NCI-H226 (cell line): ENCODE measurements at places on chromosomes 5 and 9.
A peak's percentile ranks its signal among the peaks of the same experiment; 100 is the strongest.

DNA sequence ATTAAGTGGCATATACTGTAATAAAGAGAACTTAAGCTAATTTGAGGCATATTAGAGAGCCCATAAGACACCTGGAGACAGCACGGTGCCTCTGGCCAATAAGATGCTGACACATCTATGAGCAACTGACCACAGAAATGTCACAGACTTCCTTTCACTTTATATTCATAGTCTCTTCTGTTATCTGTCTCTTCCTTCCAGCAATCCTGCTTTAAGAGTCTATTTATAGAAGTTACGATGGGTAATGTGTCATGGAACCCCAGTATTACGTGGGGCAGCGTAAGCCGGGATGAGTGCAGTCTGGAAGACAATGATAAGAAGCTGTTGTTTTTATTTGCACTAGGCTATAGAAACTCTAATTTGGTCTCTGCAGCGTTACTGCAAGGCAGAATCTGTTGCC is 136.8 kb downstream of the CFAP90 start:
- no peak for DNase-seq

DNA sequence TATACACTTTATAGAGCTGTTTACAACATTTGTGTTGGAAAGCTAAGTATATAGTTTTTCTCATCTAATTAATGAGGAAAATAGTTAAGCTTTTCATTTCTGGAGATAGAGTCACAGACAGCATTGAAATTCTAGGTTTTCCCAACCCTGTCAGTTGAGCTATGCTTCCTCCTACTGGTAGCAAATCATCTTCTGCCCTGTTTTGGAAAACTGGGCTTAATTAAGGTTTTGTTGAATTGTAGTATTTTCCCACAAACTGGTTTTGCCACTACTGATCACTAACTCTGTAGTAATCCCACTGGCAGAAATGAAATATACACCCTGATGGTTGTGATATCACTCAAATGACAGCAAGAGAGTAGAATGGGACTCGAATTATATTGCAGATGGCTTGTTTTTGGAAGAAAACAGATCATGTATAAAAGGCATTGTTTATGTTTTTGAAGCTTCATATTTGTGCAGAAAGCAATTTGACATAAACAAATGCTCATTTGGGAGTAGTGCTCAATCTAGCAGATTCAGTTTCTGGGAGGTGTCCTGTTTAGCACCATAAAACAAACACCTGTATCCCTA is 46.6 kb downstream of the CD180 start:
- no peak for DNase-seq

- no peak for DNase-seq
These were observed 137.8 kb downstream of the KCNIP1 start for GRCh38 chr5:170641589-170642031.

GRCh38 chr5:31365776-31366175 is 166.1 kb downstream of the DROSHA start:
- no peak for DNase-seq

- DNase-seq, result no peak
These were observed 91.9 kb downstream of the CEMIP2 start for GRCh38 chr9:71676460-71676859.

GRCh38 chr9:133115604-133116345 is 5.3 kb downstream of the RALGDS start:
- no peak for DNase-seq

DNA sequence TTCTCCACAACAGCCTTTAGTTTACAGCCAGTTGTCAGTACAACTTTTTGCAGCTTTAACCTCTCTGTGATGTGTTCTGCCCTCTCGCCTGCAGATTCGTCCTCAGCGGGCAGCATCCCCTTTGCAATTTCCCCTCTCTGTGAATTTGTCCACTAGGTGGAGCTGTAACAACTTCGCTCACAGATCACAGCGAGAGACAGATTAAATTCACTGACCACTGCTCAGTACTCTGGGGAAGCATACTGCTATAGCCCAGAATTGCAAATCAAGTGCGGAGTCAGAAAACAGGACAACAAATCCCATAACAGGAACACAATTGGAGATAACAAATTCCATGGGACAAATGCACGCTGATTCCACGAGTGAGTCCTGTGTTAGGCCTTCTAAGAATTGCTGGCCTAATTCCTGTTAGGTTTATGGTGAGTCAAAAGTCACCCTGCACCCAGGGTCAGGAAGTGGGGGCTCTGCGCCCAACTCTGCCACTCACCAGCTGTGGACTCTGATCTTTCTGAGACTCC is 2124.9 kb downstream of the MAT2B start:
- peak; percentile 48 for DNase-seq

DNA sequence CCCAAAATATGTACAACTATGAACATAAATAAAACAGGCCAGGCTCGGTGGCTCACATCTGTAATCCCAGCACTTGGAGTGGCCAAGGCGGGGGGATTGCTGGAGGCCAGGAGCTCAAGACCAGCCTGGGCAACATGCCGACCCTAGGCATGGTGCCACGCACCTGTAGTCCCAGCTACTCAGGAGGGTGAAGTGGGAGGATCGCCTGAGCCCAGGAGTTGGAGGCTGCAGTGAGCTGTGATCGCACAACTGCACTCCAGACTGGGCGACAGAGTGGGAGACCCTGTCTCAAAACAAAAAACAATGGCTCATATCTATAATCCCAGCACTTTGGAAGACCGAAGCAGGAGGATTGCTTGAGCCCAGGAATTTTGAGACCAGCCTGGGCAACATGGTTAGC is 1.5 kb downstream of the HAUS6 start:
- no peak for DNase-seq

DNA sequence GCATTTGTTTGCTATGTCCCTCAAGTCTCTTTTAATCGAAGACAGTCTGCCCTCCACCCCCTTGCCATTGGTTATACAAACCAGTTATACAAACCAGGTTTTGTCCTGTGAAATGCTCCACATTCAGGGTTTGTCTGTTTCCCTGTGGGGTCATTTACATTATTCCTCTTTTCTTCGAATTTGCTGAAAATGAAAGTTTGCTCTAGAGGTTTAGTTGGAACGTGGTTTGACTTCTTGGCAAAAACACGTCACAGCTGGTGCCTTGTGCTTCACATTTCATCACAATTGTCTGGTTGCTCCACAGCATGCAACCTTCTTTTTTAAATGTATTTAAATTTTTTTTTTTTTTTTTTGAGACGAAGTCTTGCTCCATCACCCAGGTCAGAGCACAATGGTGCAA is 4.2 kb upstream of the HAVCR2 start:
- no peak for DNase-seq

- no peak for DNase-seq
These were observed 511 bp downstream of the SEMA5A start for GRCh38 chr5:9545136-9545991.

DNA sequence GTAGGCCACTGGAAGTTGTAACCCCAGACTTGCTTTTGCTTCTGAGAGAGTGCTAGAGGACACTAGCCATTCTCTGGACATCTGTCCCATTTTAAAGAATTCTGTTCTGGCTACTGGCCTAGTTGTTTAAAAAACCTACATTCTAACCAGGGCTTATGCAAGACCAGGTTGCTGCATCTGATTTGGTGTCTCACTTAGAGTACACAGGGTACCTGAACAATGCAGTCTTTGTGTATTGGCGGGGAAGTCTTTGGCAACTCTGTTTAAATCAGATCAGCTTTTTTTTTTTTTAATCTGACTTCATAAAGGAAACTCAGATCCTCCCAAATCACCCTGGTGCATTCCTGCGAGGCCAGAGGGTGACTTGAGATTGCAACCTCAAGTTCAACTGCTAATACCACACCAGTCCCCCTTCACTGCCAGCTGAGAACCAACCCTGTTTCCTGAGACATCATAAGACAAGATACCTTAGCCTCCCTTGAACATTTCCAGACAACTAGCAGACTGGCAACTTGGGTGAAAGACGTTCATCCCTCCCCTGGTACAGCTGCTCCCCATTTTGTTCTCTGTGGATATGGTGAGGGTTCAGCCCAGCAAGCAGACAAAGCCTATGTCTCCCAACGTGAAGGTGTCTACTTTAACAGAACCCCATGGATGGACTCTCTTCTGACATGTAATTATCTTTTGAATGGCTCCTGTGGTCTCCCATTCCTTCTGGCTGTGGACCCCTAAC is 27.0 kb downstream of the SKP1 start:
- DNase-seq, result no peak

GRCh38 chr9:920927-921326 is 55.5 kb upstream of the DMRT3 start:
- DNase-seq, result no peak

DNA sequence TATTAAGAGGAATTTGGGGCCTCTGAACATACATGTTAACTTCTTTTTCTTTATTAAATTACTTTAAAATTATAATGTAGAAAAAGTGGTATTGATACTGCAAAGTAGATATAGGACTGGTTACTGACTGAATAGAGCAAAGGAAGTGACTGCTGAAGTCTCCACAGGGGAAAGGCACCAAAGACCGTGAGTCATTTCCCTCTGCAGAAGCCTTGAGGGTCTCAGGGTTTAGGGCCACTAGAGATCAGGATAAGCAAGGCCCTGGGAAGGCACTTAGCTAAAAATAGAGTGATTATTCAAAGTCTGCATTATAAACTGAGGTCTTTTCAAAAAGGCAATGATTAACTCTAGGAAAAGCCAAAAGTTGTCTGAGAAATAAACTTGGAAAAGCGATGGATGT is 44.7 kb upstream of the ITGA1 start:
- DNase-seq, result no peak

GRCh38 chr5:53994148-53994547 is 316.2 kb downstream of the ARL15 start:
- DNase-seq, result peak; percentile 36

DNA sequence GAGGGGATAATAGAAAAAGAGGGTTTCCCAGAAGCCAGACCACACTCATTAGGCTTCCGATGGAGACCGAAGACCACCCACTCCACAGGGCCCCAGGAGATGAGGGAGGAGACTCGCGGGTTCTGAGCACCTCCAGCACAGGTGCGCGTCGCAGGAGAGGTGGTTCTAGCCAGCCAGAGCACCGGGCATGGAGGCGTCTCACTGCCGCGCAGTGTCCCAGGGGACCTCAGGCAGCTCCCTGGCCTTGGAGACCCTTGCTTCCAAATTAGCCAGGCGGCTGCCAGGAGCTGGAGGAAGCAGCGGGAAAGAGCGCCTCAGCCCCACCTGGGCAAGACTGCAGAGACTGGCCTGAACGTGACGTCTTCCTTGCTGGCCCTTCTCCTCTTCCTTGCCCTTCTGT is 115.4 kb upstream of the FBXL7 start:
- DNase-seq, result no peak

DNA sequence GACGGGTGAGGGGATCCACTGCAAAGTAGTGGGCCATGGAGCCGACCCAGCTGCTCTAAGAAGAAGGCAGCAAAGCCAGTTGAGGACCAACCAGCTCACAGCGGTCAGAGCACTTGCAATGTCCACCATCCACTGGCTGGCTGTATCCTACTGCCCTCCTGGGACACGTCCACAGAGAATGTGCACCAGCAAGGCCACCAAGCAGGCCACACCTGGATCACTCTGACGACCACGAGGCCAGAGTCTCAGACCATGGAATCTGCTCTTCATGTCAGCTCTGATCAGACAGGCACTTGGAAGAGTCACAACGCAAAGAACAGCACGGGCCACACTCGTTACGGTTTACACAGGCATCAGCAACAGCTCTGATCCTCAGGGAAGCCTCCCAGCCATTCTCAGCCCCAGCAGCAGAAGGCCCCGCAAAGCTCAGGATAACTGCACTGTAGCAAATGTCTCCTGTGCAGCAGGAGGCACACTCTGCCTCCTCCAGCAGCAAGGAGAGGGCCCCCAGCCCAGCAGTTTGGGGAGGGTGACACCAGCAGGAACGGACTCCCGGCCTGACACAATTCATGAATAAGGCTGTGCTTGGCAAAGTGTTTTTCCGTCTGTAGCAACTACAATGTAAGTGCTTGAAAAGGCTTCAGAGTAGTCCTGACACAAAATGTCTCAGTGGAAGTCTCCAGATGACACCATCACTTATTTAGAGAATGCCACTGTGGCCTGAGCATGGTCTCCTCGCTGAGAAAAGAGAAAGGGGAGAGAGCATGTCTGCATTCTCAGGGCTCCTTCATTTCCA is 15.7 kb downstream of the SEMA4D start:
- DNase-seq, result no peak

DNA sequence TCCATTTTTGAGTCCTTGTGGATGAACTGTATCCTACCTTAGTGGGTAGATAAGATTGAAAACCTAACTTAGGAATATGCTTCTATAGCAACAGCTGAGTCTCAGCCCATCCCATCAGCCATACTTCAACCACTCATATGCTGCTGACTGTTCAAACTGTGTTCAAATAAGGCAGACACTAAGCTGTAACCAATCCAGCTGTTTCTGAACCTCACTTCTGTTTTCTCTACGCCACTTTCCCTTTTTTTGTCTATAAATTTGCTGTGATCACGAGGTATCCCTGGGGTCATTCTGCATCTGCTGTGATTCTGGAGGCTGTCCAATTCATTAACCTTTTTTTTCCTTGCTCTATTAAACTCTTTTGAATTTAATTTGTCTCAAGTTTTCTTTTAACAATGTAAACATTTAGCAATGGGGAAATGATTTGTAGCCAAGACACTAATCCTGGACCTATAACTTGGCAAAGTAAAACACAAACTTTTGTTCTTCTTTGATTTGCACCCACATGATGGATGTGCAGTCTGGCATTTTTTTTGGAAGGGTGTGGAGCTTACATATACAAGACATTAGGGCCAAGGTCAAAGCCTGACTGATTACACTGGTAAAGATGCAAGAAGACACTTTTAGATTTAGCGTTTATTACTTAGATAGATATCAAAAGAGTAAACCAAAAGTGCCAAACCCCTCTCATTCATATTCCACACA is 14.9 kb upstream of the SCGB3A2 start:
- no peak for DNase-seq
